ENCODE measurements at places on chromosomes 5 and 9. TPM values are rescaled to one million over a fixed set of nuclear protein-coding genes. Genes with fewer than 3 reads are reported as not detected.

- DNase-seq, result no peak
These were observed 111.5 kb upstream of the EQTN start for GRCh38 chr9:27408482-27408881.

The FOXD4L4 gene
- not detected for polyA plus RNA-seq

DNA sequence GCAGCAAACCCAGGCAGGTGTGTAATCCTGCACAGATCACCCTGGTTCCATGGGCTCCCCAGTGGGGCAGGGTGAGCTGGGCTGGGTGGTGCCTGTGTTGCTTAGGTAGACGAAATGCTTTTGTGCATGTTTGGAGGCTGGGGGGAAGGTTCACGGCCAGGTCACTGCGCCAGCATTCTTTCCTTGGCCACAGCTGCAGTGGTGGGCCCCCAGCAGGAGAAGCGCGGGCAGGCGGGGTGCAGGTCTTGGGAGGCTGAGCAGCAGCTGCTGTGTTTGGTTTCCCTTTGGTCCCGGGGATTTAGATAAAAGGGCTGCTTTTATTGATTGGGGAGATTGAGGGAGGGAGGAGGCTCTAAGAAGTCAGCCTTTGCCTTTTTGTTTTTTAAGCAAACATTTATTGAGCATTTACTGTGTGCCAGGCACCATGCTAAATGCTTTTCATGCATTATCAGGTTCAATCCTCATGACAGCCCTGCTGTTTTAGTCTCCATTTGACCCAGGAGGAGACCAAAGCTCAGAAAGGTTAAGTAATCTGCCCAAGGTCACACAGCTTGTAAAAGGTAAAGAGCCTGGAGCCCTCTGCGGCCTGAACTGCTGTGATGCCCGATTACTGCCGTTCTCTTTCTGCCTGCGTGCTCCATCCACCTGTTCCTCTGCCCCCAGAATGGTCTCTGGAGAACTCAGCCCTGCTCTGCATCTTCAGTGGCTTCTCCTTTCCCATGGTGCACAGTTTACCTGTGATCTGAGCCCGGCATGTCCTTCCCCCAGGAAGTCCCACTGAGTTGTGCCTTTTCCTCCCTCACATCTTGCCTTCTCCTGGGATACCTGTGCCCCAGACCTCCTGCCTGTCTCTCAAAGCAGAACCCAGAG, 94.4 kb downstream of the MACROH2A1 start:
- DNase-seq, result no peak

DNA sequence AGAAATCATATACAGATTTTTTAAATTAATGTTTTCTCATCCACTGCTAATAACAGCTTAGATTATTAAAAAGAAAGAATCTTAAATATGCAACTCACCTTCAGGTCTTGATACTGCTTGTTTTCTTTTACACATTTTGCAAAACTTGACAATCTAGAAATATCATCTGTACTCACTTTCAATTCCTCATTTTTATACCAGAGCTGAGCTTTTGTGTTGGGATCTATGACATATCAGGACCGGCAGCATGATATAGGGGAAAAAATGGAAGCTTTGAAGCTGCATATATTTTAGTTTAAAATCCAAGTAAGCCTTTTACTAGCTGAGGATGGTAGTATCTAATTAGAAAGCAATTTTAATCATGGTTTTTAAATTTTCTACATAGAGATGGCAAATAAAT, 75.7 kb upstream of the SMARCA2 start:
- no peak for DNase-seq

DNA sequence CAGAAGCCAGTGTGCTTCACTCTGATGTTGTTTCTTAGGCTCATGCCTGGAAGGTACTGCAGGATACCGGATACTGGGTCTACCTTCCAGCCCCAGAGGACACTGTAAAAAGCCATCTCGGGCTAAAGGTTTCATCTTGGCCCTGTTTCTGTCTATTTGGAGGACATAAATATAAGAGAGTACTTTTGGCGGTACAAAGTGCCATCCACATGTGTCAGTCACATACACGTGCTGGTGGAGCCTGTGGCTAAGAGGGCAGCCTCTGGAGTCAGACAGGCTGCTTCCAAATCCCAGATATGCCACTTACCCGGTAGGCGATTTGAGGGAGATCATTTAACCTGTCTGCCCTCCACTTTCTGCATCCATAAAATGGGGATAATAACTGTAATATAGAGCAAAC, 160.4 kb downstream of the NR3C1 start:
- no peak for DNase-seq

The PCDHGA4 gene
- 1.8 TPM for polyA plus RNA-seq

The ZFP2 gene
- polyA plus RNA-seq, result 3.1 TPM

- no peak for DNase-seq
These were observed 458.2 kb downstream of the TMEM232 start for GRCh38 chr5:110268283-110268682.

DNA sequence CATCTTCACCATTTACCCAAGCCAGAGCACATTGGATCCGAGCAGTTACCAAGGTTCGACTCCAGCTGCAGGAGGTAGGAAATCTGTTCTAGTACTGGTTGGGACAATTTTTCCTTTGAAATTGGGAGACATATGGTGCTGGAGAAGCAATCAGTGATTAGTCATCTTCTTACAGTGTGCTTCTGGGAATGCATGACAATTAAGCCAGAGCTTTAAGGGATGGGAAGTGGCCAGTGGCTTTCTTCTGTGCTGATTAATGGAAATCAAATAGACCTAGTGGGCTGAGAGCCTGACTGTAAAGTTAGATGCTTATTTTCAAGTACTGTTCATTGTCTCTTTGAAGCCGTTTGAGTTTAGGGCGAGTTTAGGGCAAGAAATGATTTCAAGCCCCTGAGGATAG, 152.1 kb downstream of the UNC13B start:
- no peak for DNase-seq

GRCh38 chr5:81398741-81399140, 4.8 kb upstream of the ACOT12 start:
- no peak for DNase-seq

DNA sequence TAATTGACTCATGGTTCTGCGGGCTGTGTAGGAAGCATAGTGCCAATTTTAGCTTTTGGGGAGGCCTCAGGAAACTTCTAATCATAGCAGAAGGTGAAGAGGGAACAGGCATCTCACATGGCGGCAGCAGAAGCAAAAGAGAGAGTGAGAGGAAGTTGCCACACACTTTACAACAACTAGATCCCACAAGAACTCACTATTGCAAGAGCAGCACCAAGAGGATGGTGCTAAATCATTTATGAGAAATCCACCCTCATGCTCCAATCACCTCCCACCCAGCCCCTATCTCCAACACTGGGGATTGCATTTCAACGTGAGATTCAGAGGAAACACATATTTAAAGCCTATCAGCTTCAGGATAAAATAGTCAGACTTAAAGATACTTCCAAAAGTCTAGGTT, 36.1 kb upstream of the LPAR1 start:
- DNase-seq, result no peak

DNA sequence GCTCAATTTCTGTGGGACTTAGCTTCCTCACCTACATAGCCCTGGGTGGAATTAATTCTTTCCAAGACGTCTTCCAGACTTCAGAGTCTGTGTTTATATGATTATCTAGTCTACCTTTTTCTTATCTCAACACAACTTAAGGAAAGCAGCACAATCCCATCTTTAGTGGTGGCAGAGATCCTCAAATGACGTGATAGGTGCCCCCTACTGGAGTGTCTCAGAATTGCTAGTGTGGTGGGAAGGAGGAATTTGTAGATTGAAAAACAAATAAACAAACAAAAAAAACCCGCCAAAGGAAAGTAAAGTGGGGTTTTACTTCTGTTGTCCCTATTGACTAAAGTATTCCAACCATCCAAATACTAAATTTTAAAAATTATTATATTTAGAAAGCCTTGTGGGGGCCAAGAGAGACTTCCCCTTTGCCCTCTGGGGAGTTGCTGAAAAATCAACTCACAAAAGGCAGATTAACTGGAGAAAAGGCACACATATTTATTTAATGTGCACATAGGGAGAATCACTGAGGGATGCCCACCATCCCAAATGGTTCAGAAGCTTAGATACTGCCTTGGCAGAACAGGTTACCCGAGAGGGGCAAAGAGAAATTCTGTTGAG, 283.3 kb downstream of the TMEM167A start:
- DNase-seq, result no peak

GRCh38 chr9:137619240-137620047, 639 bp downstream of the EHMT1 start:
- DNase-seq, result peak; percentile 75

GRCh38 chr5:124824637-124825158, 78.3 kb upstream of the ZNF608 start:
- DNase-seq, result no peak

DNA sequence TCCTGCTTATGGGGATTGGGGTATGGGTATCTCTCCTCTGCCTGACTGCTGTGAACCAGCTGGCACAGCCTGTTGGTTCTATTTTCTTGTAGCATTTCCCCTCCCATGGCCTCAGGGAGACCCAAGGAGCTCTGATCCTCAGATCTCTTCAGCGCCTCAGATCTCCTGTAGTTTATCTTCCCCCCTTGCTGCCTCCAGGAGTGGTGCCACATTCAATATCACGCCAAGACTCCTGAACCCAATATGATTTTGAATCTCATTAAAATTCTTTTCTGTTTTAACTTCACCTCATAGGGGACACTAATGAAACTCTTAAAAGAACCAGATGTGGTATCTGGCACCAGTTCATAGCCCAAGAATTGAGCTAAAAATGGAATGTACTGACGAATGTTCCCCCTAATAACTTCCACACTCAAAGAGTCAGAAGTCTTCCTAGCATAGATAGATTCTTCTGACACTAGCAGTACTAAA, 59.6 kb upstream of the LIFR start:
- peak; percentile 33 for DNase-seq

DNA sequence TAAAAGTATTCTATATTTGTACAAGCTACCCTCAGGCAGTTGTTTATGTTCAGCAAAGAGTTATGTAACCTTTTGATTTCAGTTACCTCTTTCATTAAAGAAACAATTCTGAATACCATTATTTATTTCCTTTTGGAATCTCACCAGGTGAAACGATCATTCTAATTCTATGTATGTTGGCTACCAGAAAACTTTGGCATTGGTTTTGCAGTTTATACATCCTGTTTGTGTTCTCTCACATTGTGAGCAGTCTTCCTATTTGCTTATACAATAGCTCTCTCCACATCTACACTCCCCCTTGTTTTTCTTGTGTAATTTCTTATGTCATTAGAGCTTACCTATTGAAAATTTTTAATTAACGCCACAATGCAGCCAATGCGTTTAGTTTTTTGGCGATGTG, 276.0 kb upstream of the MPDZ start:
- no peak for DNase-seq

Measured in muscle of back (tissue), 13 donors.